ENCODE measurements at places on chromosomes 5 and 9. TPM values are rescaled to one million over a fixed set of nuclear protein-coding genes. Genes with fewer than 3 reads are reported as not detected.

Gene PCDHA5
- polyA plus RNA-seq = 0.02 TPM

- no peak for DNase-seq
These were observed 17.1 kb upstream of the ANXA6 start for GRCh38 chr5:151174612-151175101.

GRCh38 chr5:170470808-170471404, 32.9 kb upstream of the KCNIP1 start:
- no peak for DNase-seq

DNA sequence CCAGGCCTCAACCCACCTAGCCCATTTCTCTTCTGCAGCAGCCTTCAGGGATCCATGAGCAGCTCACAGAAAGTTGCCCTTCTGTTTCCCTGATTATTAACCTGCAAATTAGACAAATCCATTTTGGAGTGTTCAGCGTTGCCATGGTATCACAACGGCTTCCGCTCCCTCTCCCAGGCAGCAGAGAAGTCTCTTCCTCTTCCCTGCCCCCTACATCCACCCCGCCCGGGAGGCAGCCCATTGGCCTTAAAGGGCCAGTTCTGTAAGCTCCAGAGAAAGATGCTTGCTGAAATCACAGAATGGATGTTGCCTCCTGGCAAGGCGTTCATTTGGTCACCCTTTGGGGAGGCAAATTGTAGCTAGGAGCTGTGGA, 47.7 kb upstream of the BOD1 start:
- DNase-seq = no peak

- DNase-seq = no peak
These were observed 89.4 kb downstream of the SH3TC2 start for GRCh38 chr5:148973455-148973854.

Gene SLC46A2
- polyA plus RNA-seq = not detected

DNA sequence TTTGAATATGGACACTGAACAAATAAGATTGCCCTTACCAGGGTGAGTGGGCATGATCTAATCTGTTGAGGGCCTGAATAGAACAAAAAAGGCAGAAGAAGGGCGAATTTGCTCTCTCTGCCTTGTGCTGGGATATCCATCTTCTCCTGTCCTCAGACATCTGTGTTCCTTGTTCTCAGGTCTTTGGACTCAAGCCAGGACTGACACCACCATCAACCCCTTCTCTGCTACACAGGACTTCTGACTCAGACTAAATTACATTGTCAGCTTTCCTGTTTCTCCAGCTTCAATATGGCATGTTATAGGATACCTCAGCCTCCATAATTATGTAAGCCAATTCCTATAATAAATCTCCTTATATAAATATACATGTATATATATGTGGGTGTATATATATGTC, 40.8 kb upstream of the SLCO6A1 start:
- DNase-seq = no peak

DNA sequence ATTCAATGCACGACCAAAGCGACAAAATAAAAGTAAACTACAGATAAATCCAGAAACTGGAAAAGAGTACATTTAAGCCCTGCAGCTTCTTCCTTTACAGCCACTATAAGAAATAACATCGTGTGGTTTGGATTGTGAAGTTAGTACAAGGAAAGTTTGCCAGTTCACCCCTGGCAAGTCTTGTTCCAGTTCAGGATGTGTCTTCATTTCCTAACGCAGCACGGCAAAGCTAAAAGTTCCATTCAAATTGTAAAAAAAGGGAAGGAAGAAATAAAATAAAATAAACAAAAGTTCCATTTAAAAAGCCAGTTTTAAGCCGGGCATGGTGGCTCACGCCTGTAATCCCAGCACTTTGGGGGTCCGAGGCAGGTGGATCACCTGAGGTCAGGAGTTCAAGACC, 83.3 kb upstream of the RETREG1 start:
- no peak for DNase-seq

Gene DNAJC25
- 4.4 TPM for polyA plus RNA-seq

Gene PIP5KL1
- polyA plus RNA-seq = 6.1 TPM

- no peak for DNase-seq
These were observed 136.3 kb downstream of the FOXD1 start for GRCh38 chr5:73312146-73312871.

DNA sequence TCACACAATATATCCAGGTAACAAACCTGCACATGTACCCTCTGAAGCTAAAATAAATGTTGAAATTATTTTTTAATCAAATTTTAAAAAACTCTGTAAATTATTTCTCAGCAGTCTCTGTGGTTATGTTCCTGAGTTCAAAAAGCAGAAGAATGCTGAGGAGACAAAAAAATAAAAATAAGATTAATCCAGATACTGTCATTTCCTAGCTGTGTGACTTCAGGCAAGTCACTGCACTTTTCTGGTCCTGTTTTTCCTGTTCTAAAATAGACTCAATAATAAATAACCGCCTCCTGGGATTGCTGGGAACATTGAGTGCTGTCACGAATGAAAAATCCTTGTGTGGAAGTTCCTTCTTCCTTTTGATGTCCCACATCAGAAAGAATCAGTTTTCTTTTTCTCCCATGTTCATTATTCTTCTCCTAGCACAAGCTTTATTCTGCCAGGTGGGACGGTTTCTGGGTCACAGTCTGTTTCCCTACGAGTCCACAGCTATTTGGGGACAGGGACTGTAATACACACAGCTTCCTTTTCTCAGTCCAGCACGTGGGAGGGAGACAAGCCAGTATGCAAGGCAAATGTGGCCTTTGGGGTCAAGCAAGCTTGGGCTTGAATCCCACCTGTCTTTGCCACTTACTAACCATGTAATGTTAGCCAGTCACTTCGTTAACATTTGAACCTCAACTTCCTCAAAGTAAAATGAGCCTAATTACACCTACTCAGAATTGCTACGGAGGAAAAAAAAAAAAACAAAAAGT, 156.9 kb downstream of the TRIM32 start:
- no peak for DNase-seq

DNA sequence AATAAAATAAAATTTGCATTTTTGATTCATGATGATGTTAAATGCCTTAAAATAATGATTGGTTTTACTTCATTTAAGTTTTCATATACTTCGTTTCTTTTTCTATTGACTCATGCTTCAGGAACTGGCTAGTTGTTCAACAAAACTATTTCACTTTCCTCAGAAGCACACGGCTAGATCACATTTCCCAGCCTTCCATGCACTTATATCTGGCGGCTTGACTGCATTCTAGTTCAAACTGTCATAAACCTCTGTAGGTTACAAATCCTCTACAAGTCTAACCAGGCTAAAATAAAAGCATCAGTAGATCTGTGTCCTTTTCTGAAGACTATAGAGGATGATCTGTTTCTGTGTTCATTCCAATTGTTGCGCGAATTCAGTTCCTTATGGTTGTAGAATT, 46.3 kb upstream of the CNTLN start:
- DNase-seq = no peak

Gene C5
- polyA plus RNA-seq = 2.7 TPM

Gene RORB
- polyA plus RNA-seq = 0.47 TPM

- peak; percentile 43 for DNase-seq
These were observed 127.5 kb upstream of the PANK3 start for GRCh38 chr5:168706655-168707069.

Gene SOX30
- polyA plus RNA-seq = 0.10 TPM

Gene GARNL3
- 9.1 TPM for polyA plus RNA-seq

Gene CCL27
- 0.10 TPM for polyA plus RNA-seq

- no peak for DNase-seq
These were observed 27.8 kb downstream of the DPYSL3 start for GRCh38 chr5:147481874-147482705.

- DNase-seq = no peak
These were observed 117.7 kb upstream of the NR3C1 start for GRCh38 chr5:143521141-143521540.

Gene PCDHA1
- 0.21 TPM for polyA plus RNA-seq

DNA sequence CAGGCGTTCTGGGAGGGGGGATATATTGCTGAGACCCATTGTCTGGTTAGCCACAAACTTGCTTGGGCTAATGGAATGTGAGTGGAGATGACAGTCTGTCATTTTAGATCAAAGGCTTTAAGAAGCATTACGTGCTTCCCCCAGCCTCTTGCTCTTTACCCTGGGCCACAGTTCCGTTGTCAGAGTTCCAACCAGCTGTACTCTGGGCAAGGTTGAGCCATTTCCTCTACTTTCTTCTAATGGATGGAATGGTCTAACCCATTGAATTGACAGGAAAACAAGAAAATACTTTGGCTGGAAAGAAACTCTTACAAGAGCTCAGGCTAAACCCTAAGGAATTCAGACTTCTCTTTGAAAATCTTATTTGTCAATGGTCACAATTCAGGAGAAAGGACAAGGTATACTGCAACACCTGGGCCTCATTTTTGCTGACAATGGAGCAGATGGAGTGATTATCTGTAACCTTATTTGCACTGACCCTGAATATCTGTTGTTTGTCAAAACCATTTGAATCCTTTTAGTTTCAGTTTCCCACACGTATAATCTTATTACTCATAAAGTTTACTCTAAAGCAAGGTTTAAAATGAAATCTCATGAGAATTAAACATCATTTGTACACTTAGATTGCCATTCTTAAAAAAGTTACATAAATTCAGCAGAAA, 231.4 kb downstream of the PDE4D start:
- DNase-seq = peak; percentile 40

GRCh38 chr5:116487045-116487444, 87.6 kb downstream of the SEMA6A start:
- no peak for DNase-seq

GRCh38 chr9:70921136-70921535, 200.3 kb downstream of the TRPM3 start:
- DNase-seq = no peak

Gene HTR4
- polyA plus RNA-seq = not detected

Gene ADAMTSL2
- polyA plus RNA-seq = 0.31 TPM

- DNase-seq = no peak
These were observed 32.7 kb upstream of the NOTCH1 start for GRCh38 chr9:136578626-136578914.

Gene OR1J2
- not detected for polyA plus RNA-seq

- no peak for DNase-seq
These were observed 190.4 kb downstream of the EPB41L4A start for GRCh38 chr5:112228667-112229066.

GRCh38 chr5:90921418-90921973, 362.9 kb downstream of the ADGRV1 start:
- no peak for DNase-seq

- no peak for DNase-seq
These were observed 22.1 kb downstream of the TRMO start for GRCh38 chr9:97900103-97900737.

GRCh38 chr5:35308421-35308820, 78.1 kb upstream of the PRLR start:
- DNase-seq = peak; percentile 59

GRCh38 chr5:40202814-40203440, 476.8 kb upstream of the PTGER4 start:
- DNase-seq = no peak

- no peak for DNase-seq
These were observed 134.2 kb upstream of the EDIL3 start for GRCh38 chr5:84518862-84519261.

Gene PCDHB3
- polyA plus RNA-seq = 2.2 TPM

All from SK-N-SH (cell line).